Activated effector memory CD4-positive, alpha-beta T cell treated with Interleukin-2 at 50 U/mL for 16 hours (primary cell): ENCODE measurements at places on chromosomes 2 and 18.

- no peak for DNase-seq
These were observed 52.6 kb downstream of the PTPRM start for GRCh38 chr18:7619676-7620075.

- DNase-seq = no peak
These were observed 1.5 kb downstream of the KIF1A start for GRCh38 chr2:240818293-240819125.

GRCh38 chr2:241571821-241572620 lies 13.5 kb downstream of the BOK start:
- no peak for DNase-seq

GRCh38 chr2:62603154-62603712 lies 97.2 kb upstream of the TMEM17 start:
- no peak for DNase-seq

- no peak for DNase-seq
These were observed 79.8 kb downstream of the MGAT5 start for GRCh38 chr2:134333646-134334189.

GRCh38 chr2:102735416-102736109 lies 26.3 kb upstream of the TMEM182 start:
- DNase-seq = no peak

DNA sequence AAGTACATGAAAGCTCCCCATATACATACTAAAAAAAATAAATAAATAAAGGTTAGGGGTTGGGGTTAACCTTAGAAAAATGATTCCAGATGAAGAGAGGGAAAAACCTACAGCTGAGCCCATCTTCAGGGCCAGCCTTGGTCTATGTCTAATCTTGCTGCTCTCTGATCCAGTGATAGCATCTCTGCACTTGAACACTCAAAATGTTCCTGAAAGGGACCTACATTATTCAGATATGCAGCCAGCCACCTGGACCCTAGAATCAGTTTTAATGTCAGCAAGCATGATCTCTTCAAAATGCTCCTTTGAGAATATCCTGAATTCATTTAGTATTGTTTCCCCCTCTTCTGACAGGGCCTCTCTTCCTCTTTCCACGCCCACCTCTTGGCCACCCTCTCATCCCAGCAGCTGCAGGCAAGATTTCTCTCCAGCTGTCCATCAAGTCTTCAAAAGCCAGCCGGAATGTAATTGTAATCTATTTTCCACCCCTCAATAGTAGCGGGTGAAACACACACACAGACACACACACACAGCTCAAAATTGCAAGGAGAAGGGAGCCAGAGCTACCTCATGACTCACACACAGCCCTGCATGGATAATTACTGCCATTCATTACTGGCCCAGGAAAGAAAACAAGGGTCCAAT lies 135.5 kb downstream of the MYO3B start:
- no peak for DNase-seq

DNA sequence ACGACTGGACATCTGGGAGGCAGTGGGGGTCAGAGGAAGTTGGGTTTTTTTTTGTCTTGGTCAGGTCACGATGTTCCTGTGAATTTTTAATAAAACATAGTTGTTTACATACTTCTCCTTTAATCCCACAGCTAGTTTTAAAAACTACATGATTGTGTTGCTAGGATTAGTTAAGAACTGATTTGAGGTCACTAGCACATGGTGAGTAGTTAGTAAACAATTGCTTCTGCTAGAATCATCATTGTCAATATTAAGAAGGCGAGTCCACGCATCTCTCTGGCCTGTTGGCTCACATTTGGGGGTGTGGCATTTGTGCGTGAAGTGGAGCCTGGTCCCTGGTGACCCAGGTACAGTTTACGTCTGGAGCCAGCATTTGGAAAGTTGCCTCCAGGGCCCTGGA lies 59.4 kb downstream of the AGAP1 start:
- no peak for DNase-seq

GRCh38 chr18:59381949-59382348 lies 22.9 kb upstream of the LMAN1 start:
- no peak for DNase-seq

DNA sequence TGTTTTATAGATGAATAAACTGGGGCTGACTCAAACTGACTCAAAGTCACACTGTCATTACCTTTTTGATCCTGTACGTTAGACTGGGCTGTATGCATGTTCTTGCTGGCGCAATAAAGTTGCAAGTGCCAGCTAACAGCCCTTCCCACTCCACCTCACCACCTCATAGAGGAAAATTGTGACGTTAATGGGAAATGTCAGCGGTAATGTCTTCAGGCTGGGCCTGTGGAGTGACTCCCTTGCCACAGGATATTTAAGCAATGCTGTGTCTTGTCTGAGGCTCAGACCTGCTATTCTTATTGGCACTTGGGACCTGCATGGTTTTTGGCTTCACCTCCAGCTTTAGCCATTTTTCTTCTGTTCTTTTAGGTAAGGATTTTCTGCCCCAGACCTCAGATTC lies 25.2 kb upstream of the CASP10 start:
- DNase-seq = no peak

DNA sequence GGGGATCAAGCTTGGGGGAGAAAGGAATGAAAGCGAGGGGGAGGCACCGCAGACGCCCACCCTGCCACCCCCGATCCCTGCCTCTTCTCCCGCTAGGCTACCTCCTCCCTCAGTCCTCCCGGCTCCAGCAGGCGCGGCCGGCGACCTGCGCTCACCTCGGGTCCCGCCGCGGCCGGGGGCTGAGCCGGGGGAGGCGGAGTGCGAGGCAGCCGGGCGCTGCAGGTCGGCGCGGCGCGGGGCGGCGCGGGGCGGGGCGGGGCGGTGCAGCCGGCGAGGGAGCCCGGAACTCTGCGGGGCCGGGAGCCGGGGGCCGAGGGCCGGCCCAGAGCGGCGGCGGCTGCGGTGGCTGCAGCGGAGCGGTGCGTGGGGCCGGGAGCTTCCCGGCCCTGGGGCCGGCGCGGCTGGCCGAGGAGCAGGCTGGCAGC lies 477 bp downstream of the ACVR1 start:
- DNase-seq = peak; percentile 56
